SJSA1 (cell line): ENCODE measurements at places on chromosomes 1 and 21.

DNA sequence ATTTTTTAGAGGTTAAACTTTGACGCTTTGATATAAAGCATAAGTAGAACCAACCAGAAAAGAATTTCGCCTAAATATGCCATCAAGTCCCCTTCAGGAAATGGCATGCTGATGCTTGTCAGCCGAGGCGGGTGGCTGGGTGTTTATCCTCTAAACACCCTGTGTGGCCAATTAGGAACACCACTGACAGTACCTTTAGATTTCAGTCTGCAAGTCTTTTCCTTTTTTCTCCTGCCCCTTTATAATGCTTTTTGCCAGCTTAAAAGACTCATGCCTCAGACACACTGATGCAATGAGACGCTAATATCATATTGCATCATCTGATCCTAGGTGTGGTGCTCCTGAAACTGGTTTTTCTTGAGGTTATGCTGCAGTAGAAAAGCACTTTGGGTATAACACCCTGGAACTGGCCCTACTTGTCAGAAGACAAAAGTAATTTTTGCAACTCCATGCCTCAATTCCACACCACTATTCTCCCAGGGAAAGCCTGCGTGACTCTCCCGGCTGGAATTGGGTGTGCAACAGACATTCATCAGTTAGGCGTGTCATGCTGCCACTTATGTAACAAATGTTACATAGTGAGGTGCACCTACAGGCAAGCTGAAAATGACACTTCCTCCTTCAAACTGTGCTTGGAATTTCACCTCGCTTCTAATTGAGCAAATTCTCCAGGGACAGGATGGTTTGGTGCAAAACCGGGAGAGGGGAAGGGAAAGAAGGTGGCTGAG lies 2.0 kb upstream of the RCC2 start:
- peak; percentile 28 for DNase-seq

GRCh38 chr1:30817548-30817947 lies 60.0 kb upstream of the LAPTM5 start:
- no peak for DNase-seq

DNA sequence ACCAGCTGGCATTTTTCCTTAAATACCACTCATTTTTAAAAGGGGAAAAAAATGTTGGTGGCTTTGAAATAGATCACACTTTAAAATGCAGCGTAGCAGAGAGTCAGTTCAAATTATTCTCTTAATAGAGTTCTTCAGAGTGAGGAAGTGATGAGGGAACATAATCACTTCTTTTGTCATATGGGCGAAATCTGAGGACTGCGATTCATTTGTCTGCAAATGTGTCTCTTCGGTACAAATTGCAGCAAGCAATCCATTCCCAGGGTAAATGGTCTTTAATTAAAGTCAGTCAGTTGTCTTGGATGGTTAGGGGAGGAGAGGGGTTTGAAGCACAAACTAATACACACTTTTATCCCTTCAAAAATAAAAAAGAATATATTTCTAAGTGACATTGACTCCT lies 86.0 kb upstream of the SELENON start:
- DNase-seq, result no peak

DNA sequence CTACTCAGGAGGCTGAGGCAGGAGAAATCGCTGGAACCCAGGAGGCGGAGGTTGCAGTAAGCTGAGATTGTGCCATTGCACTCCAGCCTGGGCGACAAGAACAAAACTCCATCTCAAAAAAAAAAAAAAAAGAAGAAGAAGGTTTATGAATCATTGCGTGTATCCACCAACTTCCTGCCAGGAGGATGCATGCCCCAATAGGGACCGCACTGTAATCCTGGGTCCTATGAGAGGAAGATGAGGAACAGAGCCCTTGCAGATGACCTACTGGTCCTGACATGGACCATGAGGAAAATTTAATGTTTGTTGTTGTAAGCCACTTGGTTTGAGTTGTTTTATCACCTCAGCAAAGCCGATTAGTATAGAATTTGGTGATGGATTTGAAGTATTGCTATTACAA lies 56.7 kb downstream of the PTGS2 start:
- no peak for DNase-seq

DNA sequence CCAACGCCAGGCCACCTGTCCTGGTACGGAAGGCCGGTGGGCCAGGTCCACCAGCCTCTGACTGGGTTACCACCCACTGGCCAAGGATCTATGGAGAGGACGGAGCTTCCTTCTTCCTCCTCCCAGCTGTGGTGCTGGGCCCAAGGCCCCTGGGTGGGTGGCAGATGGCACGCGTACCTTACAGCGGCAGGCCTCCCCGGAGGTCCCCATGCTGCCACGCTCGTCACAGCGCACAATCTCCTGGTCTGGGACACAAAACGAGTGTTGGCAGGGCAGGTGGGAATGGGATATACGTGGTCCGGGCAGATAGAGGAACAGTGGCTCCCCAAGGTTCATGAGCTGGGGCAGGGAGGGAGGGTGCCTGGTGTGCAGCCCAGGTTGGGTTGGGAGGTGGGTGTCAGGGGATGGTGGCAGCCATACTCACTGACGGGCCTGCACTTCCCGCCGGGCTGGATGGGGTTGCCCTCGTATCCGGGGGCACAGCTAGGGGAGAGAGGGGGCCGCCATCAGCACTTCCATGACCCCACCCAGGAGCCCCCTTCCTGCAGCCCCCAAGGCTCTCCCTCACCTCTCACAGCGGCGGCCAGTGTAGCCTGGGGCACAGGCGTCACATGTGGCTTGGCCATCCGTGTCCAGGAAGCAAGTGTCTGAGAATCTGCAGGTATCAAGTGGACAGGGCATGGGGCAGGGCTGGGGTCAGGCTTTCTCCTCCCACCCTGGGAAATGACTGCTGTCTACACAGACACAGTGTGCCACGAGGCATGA lies 58.9 kb downstream of the HSPG2 start:
- no peak for DNase-seq

- DNase-seq, result no peak
Observed at GRCh38 chr1:35173909-35174540, 18.9 kb downstream of the SFPQ start.
